ENCODE measurements at places on chromosomes 7 and 10.

- no peaks in the 10 kb centered on the region for H3K36me3 ChIP-seq
- H3K27me3 ChIP-seq = no peaks in the 10 kb centered on the region
- H3K4me1 ChIP-seq = no peaks in the 10 kb centered on the region
- no peak overlapping the region for H3K4me3 ChIP-seq
- H3K27ac ChIP-seq = no peak overlapping the region
Observed at GRCh38 chr10:26938578-26938977, 77.8 kb upstream of the ABI1 start.

GRCh38 chr7:156222611-156223010, 410.3 kb upstream of the SHH start:
- no peak for DNase-seq
- H3K27me3 ChIP-seq = peaks cover 51% of the 10 kb centered on the region
- peaks cover 13% of the 10 kb centered on the region for H3K4me1 ChIP-seq
- no peak overlapping the region for H3K27ac ChIP-seq

GRCh38 chr7:126803990-126804389, 448.8 kb downstream of the GRM8 start:
- H3K4me3 ChIP-seq = no peak overlapping the region
- no peak for DNase-seq
- H3K4me1 ChIP-seq = no peaks in the 10 kb centered on the region
- no peak overlapping the region for H3K27ac ChIP-seq
- H3K27me3 ChIP-seq = no peaks in the 10 kb centered on the region

DNA sequence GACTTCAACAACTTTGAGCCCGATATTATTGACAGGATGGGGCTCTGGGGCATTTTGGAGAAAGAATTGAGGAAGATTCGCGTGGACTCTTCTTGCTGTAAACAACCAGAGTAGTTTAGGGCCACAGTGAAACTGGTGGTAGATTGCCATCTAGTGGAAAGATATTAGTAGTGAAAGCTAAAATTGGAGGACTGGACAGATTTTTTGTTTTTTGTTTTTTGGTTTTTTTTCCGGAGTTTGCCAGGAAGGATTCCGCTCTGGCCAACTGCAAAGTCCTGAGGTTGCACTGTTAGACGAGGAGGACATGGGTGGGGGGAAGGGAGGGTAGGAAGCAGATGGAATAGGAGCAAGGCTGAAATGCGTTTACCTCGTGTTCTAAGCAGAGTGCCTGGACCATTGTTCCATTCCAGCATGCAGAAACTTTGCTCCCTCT, 11.7 kb downstream of the NOBOX start:
- H3K4me3 ChIP-seq = no peak overlapping the region
- H3K27ac ChIP-seq = no peak overlapping the region
- H3K4me1 ChIP-seq = no peaks in the 10 kb centered on the region
- no peaks in the 10 kb centered on the region for H3K27me3 ChIP-seq
- peak; percentile 46 for DNase-seq

DNA sequence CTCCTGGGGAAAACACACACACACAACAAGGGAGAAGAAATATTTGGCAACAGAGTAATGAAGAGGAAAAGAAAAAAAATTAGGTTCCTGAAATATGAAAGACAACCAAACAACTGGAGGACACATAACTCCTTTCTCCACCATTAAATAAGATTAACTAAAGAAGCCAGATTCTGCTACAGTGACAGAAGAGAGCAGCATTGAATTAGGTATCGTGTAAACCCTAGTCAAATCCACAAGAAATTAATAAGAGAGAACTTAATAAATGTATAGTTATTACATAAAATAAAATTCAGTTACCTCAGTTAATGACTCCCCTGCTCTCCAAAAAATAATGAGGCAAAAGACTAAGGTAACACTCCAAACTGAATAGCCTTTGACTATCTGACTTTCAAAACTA, 306.7 kb downstream of the CRPPA start:
- no peak overlapping the region for H3K4me3 ChIP-seq
- DNase-seq = no peak
- no peaks in the 10 kb centered on the region for H3K4me1 ChIP-seq
- H3K36me3 ChIP-seq = no peaks in the 10 kb centered on the region

GRCh38 chr7:65974876-65975275, 7.1 kb downstream of the GUSB start:
- H3K4me1 ChIP-seq = no peaks in the 10 kb centered on the region
- H3K27ac ChIP-seq = no peak overlapping the region
- H3K4me3 ChIP-seq = no peak overlapping the region
- peaks cover 40% of the 10 kb centered on the region for H3K36me3 ChIP-seq

DNA sequence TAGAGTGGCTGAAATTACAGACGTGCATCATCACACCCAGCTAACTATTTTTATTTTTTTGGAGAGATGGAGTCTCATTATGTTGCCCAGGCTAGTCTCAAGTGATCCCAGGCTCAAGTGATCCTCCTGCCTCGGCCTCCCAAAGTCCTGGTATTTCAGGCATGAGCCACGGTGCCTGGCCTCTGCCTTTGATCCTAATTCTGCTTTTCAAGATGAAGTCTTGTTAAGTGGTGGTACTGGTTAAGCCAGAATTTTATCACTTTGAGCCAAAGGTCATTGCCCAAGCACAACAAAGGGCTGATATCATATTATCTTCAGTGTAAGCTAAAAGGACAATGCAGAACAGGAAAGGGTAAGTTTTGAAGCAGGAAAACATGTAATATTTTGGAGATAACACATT, 64.2 kb downstream of the MYOF start:
- H3K27ac ChIP-seq = no peak overlapping the region
- no peaks in the 10 kb centered on the region for H3K27me3 ChIP-seq
- H3K36me3 ChIP-seq = no peaks in the 10 kb centered on the region
- no peak overlapping the region for H3K4me3 ChIP-seq

DNA sequence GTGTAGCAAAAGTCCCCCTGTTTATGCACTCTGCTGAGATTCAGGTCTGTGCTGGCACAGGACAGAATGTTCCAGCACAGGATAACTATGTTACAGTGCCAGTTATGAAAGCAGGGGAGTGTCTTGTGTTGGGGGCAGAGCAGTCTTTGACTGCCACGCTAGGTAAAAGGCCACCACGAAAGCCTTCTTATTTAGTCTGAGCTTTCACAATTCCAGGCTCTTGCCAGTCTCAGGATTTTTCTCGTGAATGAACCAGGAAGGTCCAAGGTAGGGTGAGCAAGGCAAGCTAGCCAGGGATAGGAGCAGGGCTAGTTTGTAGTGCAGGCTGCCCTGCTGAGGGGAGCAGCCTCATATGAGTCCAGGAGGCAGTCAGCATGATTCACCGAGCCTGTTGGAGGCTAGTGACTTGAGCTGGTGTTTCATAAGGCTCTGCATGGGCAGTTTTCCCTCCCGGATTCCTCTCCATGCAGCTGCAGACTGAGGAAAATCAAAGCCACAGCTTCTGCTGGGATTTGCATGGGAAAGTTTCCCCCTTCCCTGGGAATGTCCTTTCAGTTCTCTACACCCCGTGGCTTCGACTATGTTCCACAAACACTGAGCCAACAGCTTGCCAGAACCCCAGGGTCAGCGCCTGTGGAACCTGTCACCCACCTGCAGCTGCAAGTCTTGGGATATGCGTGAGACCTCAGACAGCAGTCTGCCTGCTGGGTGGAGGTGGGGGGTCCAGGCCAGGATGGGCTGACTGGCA, 112.3 kb downstream of the JCAD start:
- no peak overlapping the region for H3K4me3 ChIP-seq
- H3K4me1 ChIP-seq = no peaks in the 10 kb centered on the region
- H3K27me3 ChIP-seq = no peaks in the 10 kb centered on the region
- no peak overlapping the region for H3K27ac ChIP-seq

- no peak overlapping the region for H3K27ac ChIP-seq
- DNase-seq = no peak
- H3K4me3 ChIP-seq = no peak overlapping the region
- no peaks in the 10 kb centered on the region for H3K36me3 ChIP-seq
- no peaks in the 10 kb centered on the region for H3K4me1 ChIP-seq
- H3K27me3 ChIP-seq = no peaks in the 10 kb centered on the region
Observed at GRCh38 chr10:7833210-7833609, 14.9 kb downstream of the TAF3 start.

- H3K27me3 ChIP-seq = no peaks in the 10 kb centered on the region
- peak; percentile 4 for DNase-seq
Observed at GRCh38 chr10:107915215-107915610, 750.7 kb upstream of the SORCS1 start.

DNA sequence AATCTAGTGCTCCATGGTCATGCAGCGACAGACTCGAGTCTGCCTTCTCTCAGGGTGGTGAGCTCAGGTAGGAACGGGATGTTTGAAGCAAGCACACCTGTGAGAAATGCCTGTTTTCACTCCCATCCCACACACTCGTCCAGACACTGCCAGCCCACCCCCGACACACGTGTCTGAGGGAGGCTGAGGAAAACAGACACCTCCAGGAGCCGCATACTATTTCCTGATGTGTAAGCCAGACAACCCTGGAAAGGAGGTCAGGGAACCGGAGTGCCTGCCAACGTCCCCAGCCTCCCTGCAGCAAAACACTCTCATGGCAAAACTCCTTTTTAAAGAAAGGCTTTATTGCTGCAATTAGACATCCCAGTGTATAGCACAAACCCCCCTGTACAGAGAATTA, 80.2 kb downstream of the ALOX5 start:
- no peaks in the 10 kb centered on the region for H3K27me3 ChIP-seq
- H3K4me1 ChIP-seq = peaks cover 8% of the 10 kb centered on the region
- no peak overlapping the region for H3K4me3 ChIP-seq
- no peak overlapping the region for H3K27ac ChIP-seq
- DNase-seq = no peak
- H3K36me3 ChIP-seq = peaks cover 18% of the 10 kb centered on the region

GRCh38 chr7:35253710-35254495, at the start of gene TBX20:
TSS of gene TBX20 (minus strand) at chr7:35254100. CDS start at chr7:35253620, 480 bp downstream.
- H3K4me1 ChIP-seq = no peaks in the 10 kb centered on the region
- no peak within 1 kb of the TSS for H3K27ac ChIP-seq
- H3K4me3 ChIP-seq = no peak within 1 kb of the TSS
- H3K36me3 ChIP-seq = no peaks in the 10 kb centered on the region
- no peak for DNase-seq
- peaks cover 67% of the 10 kb centered on the region for H3K27me3 ChIP-seq

- no peaks in the 10 kb centered on the region for H3K36me3 ChIP-seq
- H3K27ac ChIP-seq = no peak overlapping the region
- no peaks in the 10 kb centered on the region for H3K27me3 ChIP-seq
- H3K4me3 ChIP-seq = no peak overlapping the region
- DNase-seq = no peak
Observed at GRCh38 chr7:20140291-20141001, 76.7 kb downstream of the MACC1 start.

Measured in HepG2 (cell line).